ENCODE measurements at places on chromosomes 1 and 21.

DNA sequence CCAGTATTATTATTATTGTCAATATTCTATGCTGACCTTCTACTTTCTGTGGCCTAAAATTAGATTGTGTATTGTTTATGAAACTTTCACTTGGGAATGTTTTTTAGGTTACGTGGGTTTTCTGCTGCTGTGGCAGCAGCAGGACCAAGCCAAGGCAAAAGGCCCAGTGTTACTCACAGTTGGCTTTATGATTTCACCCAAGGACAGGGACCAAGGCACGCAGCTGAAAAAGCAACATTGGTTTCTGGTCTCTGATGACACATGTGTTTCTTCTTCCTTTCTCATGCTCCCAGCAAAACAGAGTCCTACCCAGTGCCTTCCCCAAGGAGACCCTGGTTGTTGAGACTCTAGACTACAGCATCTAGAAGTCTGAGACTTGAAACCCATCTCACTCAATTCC is 413.7 kb downstream of the SETD4 start:
- DNase-seq, result no peak

DNA sequence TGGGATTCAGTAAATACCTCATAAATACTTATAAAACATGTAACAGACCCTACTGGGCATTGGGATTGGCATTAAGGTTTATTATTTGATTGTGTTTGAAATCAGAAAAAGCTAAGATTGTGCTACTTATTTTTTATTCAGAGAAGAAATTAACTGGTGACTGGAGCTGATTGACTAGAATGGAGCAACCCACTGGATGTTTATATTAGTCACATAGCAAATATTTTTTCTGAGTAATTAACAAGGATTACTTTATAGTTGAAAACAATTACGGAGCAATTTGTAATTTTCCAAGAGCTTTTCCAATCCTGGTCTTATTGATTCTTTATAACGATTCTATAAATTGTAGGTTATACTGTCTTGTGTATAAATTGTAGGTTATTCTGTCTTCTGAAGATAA is 208.7 kb downstream of the HLX start:
- no peak for DNase-seq

DNA sequence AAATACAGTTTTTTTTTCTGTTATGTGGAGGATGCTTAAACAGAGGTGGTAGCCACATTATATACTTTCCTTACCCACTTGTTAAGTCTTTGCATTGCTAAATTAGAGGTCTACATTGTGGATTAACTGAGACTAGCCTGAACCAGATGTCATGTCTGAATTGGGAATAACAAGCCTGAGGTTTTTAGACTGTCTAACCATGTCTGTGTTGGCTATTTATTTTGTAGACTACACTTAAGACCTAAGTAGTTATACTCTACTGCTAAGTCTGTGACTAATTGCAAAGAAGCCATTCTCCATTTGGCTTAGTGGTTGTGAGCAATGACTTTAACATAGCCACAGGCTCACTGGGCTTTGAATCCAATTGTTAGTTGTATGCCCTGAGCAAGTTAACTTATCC is 45.4 kb downstream of the CDC14A start:
- no peak for DNase-seq

DNA sequence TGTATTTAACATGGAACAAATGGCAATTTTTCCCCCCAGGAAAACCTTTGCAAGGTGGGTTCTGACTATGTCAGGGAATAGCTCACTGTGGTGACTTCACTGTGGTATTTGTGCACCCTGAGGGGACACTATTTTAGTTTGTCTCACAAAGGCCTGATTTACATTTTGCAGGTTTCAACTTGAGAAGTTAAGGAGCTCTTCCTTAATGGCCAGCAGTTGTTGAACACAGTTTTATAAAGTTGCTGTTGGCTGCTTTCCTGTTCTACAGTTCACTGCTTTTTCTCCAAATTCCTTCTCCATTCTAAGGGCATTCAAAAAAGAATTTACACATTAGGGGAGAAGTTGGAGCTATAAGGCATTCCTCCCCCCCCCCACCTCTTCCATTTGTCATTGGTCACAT is 4.6 kb downstream of the LAMC1 start:
- DNase-seq, result no peak

GRCh38 chr1:188249811-188250210 is 1421.1 kb downstream of the PLA2G4A start:
- no peak for DNase-seq

- no peak for DNase-seq
These were observed 19.0 kb upstream of the SSBP3 start for GRCh38 chr1:54425152-54425584.

DNA sequence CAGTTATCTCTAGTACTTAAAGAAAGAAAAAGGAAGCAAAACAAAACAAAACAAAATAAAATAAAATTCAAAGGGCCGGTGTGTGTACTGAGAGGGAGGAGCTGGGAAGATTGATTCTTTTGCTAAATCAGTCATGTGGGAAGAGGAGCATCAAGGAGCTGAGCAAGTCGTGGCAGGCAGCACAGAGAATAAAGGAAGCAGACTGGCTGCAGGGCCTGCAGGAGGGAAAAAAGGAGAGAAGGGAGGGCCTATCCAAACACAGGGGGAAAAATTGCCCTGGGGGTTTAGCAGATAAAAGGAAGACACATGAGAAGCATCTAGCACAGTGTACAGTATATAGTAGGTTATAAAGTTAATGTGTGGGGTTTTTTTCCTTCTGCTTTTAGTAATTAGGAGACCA is 27.6 kb downstream of the AGO4 start:
- no peak for DNase-seq

GRCh38 chr1:36086529-36087232 is 2.0 kb upstream of the ADPRS start:
- DNase-seq, result no peak

- no peak for DNase-seq
These were observed 16.4 kb downstream of the LDLRAD1 start for GRCh38 chr1:54001591-54001990.

- DNase-seq, result no peak
These were observed 97.4 kb upstream of the GFI1 start for GRCh38 chr1:92583821-92584760.

GRCh38 chr1:46188295-46189030 is 9.8 kb downstream of the POMGNT1 start:
- DNase-seq, result no peak

DNA sequence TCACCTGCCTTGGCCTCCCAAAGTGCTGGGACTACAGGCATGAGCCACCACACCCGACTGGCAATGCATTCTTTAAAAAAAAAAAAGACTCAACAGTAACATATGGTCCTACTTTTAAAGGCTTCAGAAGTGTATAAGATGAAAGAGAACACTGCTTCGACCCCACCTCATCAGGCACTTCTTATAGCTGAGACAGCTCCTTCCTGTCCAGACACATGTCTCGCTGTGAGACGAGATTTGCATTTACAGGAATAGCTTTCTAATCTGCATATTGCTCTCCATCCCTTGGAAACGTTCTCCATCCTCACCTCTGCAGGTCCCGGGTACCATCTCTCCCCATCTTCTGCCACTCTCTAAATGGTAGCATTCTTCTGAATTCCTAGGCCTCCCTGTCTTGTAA is 6.7 kb downstream of the AZIN2 start:
- DNase-seq, result no peak

DNA sequence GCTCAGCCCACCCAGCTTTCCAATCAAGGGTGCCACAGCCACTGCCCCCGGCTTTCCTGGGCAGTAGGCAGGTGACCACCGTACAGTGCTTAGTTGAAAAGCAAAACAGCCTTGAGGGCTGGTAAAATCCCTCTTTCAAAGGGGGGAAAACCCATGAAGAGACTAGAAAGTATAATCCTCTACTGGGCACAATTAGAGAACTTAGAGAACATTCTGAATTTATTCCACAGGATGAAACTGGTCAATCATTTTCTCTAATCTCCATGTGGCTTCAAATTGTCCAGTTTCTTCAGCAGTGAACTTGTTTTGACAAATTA is 15.3 kb upstream of the LRRC47 start:
- DNase-seq, result no peak

GRCh38 chr21:29462479-29462878 is 163.8 kb downstream of the BACH1 start:
- DNase-seq, result no peak

GRCh38 chr1:117760485-117760884 is 154.6 kb downstream of the TENT5C start:
- no peak for DNase-seq

GRCh38 chr1:55860798-55861519 is 645.8 kb upstream of the USP24 start:
- DNase-seq, result no peak

DNA sequence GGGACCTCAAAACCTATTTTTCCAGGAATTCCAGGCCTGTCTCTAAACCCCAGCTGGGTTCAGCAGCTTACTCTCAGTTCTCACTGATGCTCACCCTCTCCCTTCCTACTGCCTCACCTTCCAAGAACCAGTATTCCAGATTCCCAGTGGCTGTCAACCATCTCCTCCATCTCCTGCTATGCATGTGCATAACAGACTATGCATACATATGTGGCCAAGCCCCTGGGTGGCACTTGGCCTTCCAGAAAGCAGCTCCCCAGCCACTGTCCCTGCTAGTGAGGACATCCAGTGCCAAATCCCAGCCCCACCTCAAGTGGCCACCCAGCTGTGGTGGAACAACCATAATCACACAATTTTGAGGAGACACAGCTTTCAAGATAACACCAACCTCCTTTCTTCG is 475.7 kb upstream of the PKN2 start:
- DNase-seq, result no peak

DNA sequence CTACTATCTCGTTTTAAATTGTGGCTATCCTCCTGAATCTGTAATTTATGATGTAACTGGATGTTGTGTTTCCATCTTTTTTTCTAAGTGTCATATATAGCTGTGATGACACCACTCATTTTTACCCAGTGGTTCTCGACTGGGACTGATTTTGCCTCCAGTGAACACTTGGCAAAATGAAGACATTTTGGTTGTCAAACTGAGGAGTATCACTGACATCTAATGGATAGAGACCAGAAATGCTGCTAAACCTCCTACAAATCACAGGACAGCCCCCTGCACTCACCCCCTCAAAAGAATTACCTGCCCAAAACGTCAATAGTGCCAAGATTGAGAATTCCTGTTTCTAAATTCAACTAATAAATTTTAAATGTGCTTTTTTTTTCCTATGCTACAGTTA is 1.9 kb downstream of the TRMT13 start:
- DNase-seq, result no peak

DNA sequence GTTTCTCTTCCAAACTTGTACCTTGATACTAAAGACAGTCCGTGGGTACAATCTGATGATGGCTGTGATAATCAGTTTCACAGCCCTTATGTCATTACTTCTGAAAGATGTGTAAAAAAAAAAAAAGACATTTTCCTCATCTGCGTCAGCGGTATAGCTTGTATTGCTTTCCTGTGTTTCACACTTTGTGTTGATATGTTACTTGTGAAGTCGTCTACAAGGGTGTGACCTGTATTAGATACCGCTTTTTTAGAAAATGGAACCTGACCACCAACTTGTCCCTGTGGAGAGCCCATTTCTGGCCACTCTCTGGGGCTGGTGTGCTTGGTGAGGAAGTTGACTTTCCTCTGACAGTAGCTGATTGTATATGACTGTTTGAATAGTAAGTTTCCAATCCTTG is 50.5 kb downstream of the PEX14 start:
- no peak for DNase-seq

DNA sequence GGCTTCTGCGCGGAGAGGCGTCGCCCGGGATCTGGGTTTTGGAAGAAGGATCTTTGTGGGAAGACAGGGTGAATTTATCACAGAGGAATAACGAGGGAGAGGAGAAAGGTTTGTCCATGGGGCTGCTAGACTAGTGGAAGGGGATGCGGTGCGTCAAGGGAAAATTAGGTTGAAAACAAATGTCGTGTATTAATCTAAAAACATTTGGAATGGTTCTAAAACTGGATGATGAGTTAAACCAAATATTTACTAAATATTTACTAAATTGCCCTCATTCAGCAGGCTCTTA is 647 bp downstream of the RO60 start:
- DNase-seq, result no peak

DNA sequence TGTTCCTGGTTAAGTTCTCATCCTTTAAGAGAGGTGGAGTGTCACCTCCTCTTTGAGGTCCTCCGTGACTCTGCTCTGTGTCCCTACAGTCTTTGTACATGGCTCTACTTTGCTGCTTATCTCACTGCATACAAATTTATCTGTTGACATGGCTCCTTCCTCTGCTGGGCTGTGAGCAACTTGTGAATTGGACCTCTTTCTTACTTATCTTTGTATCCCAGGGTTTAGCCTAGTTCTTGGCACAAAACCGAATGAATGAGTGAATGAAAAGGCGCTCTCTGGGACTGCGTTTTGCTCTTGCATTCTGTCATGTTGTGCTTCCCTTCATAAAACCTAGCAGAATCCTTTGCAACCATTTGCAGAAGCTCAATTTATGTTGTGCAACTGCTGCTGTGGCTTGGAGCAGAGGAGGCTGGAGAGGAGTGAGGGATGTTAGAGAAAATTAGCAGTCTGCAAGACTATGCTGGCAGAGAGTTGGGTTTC is 12.4 kb downstream of the SLC26A9 start:
- DNase-seq, result no peak

GRCh38 chr1:26067432-26067911 is at the start of gene TRIM63:
TSS of gene TRIM63 (minus strand) at chr1:26067630. CDS start at chr1:26067494, 136 bp downstream.
- DNase-seq, result no peak

DNA sequence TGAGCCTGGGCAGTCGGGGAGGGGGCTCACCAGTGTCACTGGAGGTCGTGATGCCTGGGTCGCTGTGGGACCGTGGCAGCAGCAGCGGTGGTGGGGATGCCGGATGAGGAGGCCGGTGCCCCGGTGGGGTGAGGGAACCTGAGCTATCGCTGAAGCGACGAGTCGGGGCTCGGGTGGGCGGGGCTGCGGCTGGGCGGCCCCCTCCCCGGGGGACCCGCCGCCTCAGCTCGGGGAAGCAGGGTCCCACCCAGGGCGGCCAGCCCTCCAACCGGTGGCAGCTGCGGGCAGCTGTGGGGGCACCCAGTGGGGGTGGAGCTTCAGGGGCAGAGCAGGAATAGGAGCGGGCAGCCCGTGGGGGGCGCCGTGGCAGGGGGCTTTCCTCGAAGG is 5.0 kb downstream of the ENTREP3 start:
- no peak for DNase-seq

- no peak for DNase-seq
These were observed 229.0 kb downstream of the FMN2 start for GRCh38 chr1:240320659-240321058.

DNA sequence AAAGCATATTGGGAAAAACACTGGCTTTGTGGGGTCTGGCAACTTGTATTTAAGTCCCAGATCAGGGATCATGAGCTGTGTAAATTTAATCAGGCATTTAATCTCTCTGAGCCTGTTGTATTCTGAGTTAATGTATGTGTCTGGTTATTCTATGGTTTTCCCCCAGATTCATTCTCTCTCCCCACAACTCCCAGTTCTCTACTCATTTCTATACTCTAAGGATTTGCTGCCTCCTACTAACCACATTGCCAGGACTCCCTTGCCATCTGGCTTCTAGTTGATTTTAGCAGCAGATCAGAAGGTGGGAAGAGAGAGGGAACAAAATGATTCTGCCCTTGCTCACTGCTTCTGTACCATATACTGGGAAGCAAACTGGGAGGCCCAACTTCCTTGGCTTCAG is 31.4 kb upstream of the S1PR1 start:
- DNase-seq, result no peak

- no peak for DNase-seq
These were observed 1.0 kb upstream of the EFNA1 start for GRCh38 chr1:155126556-155127104.

- DNase-seq, result no peak
These were observed 347.5 kb upstream of the DPYD start for GRCh38 chr1:98268316-98268715.

- DNase-seq, result no peak
These were observed 52.6 kb downstream of the CD247 start for GRCh38 chr1:167465743-167466142.
